Stimulated activated CD4-positive, alpha-beta T cell treated with anti-CD3 and anti-CD28 coated beads, Interleukin-4, amount 100 ng/mL, for 48 hours (primary cell): ENCODE measurements at places on chromosomes 11 and 22.

GRCh38 chr11:75518771-75519653 is 6.7 kb downstream of the GDPD5 start:
- no peak for DNase-seq

GRCh38 chr11:133238027-133238426 is 294.3 kb downstream of the OPCML start:
- no peak for DNase-seq

DNA sequence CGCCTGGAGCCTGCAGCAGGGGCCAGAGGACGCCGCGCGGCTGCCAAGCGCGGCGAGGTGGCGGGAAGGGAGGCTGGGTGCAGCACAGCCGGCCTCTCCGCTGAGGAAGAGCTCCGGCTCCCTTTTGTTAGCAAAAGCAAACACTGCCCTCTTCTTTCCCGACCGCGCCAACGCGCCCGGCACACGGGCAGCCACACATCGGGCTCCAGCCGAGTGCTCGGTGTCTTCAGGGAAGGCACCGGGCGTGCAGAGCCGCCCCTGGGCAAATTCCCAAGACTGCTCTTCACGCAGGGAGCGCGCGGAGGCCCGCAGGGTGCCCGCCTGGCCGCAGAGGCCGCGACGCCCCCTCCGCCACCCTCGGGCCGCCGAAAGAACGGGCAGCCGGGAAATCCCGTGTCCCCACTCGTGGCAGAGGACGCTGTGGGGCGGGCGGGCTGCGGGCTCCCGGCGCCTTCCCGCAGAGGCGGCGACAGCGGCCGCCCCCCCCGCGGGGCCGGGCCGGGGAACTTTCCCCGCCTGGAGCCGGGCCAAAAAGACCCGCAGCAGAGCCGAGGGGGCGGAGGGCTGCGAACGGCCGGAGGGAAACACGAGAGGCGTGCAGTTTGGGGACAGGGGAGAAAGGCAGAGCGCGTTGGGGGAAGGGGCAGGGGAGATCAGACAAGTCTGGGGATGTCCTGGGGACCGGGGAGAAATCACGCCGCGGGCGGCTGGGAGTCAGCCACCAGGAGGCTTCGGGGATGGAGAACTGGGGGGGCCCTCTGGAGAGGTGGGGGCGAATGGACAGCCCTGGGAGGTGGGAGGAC is 931 bp downstream of the CADM1 start:
- peak; percentile 5 for DNase-seq

DNA sequence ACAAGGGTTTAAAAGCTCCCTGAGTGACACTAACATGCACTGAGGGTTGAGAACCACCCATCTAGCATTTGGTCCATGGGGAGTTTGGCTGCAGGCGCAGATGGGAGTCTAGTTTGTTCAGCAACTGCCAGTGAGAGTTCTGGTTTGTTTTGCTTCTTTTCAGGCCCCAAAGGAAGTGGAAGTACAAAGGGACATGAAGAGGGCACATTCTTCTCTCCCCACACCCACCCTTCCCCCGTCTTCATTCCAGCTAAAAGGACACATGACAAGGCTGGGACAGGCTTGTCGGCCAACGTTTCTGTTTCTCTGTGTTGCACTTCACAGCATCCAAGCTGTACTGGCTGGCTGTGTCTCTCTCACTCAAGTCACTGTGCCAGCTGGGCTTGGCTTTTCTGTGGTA is 8.2 kb upstream of the ENDOD1 start:
- no peak for DNase-seq

GRCh38 chr11:66979336-66979980 is 4.4 kb downstream of the C11orf86 start:
- no peak for DNase-seq

GRCh38 chr11:97764605-97765004 is 1256.1 kb upstream of the CNTN5 start:
- DNase-seq, result no peak
